Neural progenitor cell (in vitro differentiated cells): ENCODE measurements at places on chromosomes 12 and 14.

- no peak for DNase-seq
Observed at GRCh38 chr12:103986829-103987228, 21.2 kb downstream of the TDG start.

DNA sequence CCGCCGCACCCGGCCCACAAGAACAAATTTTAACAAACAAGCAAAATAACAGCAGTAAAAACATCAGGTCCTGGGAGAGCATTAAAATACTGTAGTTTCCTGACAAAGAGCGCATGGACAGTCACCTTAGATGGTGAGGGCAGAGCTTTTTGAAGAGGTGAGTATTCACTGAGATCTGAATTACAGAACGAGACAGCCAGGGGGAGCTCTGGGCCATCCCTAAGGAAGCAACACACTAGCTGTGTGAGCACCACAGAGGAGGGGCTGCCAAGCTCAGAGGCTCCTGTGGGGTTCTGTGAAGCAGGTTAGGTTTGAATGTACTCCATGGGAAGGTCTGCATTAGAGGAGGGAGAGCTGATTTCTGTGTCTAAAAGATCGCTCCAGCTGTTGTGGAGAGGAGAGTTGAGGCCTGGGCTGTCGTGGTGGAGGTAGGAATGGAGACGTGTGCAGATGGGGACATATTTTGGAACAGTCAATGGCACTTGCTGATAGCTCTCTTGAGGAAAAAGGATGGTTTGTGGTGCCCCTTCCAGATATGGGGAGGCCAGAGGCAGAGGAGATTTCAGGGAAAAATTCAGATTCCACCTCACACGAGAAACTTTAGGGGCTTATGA lies 72.9 kb downstream of the TRAFD1 start:
- peak; percentile 85 for DNase-seq

- DNase-seq: no peak
Observed at GRCh38 chr12:94615260-94616181, 34.8 kb downstream of the TMCC3 start.

DNA sequence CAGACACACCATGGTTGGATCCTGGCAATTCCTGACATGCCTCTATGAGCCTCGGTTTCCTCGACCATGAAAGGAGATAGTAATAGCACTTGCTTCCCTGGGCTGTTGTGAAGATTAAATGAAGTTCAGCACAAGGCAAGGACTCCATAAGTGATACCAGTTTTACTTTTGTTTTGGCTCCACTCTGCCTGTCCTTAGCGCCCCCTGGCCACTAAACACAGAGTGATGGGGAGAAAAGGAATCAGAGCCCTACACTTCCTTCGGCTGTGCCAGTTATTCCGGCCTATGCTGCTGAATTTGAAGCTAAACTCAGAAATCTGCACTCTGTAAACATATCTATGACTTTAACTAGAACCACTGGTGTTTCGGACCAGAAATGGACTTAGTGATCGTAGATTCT lies 173.8 kb downstream of the C12orf75 start:
- DNase-seq: no peak

DNA sequence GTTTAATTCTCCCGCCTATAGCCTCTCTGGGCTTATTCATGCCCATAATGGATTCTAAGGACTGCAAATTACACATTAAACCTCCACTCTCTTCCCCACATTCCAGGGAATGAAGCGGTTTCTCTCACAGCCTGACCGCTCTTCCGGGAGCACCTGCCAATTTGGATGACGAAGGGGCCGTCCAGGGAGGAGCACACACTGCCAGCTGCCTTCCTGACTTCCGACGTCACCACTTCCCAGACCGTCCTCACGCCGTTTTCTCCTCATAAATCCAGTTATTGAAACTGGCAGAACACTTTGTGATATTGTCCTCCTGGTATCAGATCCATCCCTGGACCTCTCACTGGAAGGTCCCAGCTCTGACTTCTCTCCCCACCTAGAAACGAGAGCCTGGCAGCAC lies 87.6 kb downstream of the GCH1 start:
- DNase-seq: no peak

- no peak for DNase-seq
Observed at GRCh38 chr14:94282991-94283723, 9.9 kb downstream of the SERPINA10 start.

DNA sequence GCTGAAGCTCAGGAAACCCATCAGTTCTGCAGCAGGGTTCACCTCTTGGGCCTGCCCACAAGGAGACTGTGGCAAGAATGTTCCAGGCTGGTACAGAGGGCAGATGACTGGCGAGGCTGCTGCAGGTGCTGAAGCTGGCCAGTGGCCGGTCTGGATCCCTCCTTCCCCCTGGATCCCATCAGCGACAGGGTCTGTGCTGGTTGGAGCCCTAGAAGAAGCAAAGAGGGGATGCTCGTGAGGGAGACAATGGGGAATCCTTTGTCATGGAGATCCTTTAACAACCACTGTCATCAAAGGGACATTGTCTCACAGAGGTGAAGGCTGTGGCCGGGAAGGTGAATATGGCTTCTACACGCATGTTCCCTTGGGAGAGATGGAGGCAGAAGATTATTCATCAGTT lies 211.4 kb upstream of the TMEM132C start:
- DNase-seq: no peak

DNA sequence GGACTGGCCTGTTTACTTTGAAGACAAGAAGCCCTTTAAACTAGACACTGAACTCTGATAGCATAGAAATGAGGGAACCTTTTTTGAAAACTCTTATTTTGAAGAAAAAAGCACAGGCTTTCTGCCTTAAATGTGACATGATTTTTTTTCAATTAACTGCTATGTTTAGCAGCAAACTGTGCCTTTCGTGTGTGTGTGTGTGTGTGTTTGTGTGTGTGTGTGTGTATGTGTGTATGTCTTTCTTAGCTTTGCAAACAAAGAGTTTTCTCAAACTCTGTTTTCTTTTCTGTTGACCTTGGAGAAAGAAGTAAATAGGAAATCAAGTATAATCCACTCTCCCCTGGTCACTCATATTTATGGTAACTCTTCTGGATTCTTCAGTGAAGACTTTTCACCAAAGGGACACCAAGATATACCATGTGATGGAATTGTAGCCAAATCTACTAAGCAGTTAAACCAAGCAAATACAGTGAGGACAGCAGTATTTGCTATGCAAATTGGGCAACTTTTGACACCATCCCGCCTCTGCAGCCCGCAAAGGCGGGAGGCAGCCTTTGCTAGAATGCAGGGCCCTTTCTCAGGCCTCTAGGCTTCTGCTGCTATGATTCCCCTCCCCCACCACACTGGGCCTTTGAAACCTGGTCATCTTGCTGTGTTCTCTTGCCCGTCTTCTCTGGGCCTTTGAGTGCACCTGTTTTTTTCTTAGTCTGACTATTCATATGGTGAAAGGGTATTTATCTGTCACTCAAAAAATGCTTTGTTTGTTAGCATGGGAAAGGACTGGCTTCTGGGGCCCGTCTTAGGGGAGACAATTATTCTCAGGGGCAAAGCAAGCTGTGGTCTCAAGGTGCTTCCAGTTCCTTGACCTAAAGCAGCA lies 107.9 kb downstream of the MYRFL start:
- peak; percentile 69 for DNase-seq

- DNase-seq: no peak
Observed at GRCh38 chr14:26621364-26621763, 23.5 kb upstream of the NOVA1 start.

DNA sequence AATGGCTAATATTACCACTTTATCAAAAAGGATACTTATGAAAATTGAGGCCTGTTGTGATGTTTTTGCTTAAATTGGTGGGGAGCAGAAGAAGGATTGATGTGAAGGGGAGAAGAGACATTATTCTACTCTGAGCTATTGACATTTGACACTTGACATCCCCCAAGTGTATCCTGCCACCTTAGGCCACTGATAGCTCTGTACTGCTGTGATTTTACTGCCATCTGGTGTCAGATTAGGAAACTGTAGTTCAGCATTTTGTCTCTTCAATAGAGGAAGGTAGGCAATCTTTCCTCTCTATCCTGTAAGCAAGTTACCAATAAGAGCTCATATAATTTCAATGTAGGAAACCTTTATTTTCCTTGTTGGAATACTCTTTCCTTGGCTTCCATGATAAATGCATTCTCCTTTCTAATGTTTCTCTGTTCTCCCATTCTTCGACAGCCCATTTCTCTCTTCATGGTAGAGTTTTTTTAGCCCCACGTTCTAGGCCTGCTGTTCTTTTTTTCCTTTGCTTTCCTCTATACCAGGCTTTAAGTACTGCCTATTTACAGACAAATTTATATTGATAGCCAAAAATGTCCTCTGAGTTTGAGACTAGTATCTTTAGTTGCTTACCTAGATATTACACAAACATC lies 46.3 kb downstream of the PPHLN1 start:
- DNase-seq: peak; percentile 73
